ENCODE measurements at places on chromosomes 5 and 9. TPM values are rescaled to one million over a fixed set of nuclear protein-coding genes. Genes with fewer than 3 reads are reported as not detected.

GRCh38 chr9:1982074-1982473 is 33.1 kb upstream of the SMARCA2 start:
- DNase-seq: no peak

DNA sequence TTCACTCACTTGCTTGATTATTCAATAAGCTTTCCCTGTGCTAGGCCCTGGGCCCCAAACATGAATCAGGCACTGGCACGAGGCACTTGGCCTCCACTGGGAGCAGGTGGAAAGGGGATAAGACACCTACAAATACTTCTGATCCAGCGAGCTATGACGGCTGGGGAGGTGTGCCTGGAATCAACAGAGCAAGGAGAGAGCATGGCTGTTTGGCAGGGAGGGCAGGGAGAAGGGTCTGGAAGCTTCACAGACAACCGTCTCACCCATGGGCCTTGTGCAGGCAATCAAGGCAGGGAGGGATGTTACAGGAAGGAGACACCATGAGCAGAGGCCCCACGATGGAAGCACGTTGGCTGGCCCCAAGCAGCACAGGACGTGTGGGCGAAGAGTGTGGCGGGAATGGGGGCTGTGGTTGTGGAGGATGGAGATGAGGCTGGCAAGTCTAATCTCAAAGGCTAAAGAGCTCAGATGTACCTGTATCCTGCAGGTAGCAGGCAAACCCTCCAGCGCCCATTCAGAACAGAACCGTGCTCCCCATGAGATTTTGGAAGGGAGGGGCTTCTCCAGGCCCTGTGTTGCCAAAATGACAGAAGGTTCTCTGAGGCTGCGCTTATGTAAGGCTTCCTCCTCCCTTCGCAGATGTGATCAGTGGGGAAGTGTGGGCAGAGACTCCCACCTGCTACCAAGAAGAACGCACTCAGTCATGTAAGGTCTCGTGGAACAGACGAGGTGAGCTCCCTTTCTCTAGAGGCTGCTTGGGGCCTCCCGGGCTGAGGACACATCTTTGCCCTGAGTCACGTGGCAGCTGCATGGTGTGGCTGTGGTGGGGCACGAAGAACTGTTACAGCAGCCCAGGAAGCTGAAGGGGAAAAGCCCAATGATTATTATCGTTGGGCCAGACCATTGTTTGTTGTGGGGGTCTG is 189.7 kb downstream of the DAB2IP start:
- no peak for DNase-seq

GRCh38 chr5:83069096-83069799 is 7.9 kb downstream of the TMEM167A start:
- no peak for DNase-seq

Gene SPATA31C1
- not detected for total RNA-seq
